ENCODE measurements at places on chromosomes 12 and 14. TPM values are rescaled to one million over a fixed set of nuclear protein-coding genes. Genes with fewer than 3 reads are reported as not detected.

MUCL1 gene
- not detected for total RNA-seq

PPP1R36 gene
- 0.93 TPM for total RNA-seq

HELB gene
- total RNA-seq: 7.6 TPM

SCNN1A gene
- 85.5 TPM for total RNA-seq

TXNRD1 gene
- 120 TPM for total RNA-seq

ACSS3 gene
- total RNA-seq: 22.7 TPM

SOAT2 gene
- not detected for total RNA-seq

ZNF385A gene
- 12.1 TPM for total RNA-seq

RNASE2 gene
- total RNA-seq: not detected

LRRC10 gene
- not detected for total RNA-seq

TMEM179 gene
- 2.9 TPM for total RNA-seq

C1QL4 gene
- total RNA-seq: 0.28 TPM
